ENCODE measurements at places on chromosomes 5 and 9.

GRCh38 chr9:133321411-133321935, 14.5 kb downstream of the SURF6 start:
- DNase-seq: no peak

- no peak for DNase-seq
Measured at GRCh38 chr5:149412783-149413476, 33.8 kb upstream of the IL17B start.

DNA sequence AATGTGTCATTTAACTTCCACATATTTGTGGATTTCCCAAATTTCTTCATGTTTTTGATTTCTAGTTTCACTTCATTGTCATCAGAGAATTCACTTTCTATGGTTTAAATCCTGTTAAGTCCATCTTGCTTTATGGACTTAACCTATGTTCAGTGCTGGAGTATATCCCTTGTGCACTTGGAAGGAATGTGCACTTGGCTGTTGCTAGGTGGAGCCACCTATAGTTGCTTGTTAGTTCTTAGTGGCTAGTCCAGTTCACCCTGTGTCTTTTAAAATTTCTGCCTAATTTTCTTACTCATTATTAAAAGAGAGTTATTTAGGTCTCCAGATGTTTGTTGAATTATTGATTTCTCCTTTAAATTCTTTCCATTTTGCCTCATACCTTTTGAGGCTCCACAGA, 1472.5 kb upstream of the CDH6 start:
- no peak for DNase-seq

DNA sequence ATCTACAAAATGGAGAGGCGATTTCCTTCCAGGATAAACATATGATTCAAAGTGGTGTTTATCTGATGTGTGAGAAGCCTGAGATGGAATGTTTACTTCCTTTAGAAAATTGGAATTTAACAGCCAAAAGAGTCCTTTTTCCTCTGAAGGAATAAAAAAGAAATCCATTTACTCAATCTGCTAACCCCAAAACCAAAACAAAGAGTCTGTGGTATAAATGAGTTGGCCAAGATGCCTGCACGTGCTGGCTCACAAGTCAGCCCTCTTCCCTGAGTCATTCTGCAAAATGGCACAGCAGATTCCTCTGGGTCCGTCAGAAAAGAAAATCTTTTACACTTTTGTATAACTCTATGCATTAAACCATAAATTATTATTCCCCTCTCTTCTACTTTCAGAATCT, 60.8 kb downstream of the EBF1 start:
- no peak for DNase-seq
